ENCODE measurements at places on chromosomes 4 and X.

DNA sequence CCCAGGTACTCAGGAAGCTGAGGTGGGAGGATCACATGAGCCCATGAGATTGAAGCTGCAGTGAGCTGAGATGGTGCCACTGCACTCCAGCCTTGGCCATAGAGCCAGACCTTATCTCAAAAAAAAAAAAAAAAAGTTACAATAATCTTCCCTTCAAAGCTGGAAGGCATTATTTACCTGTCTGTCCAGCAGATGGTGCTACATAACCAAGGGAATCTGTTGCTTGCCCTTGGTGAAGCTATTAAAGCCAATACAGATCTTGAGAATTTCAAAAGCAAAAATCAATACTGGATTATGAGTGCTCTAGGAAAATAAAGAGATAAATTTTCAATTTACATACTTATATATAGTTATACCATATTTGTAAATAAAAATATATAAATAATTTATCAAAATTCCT lies 25.9 kb downstream of the PKD2 start:
- no peak for DNase-seq

DNA sequence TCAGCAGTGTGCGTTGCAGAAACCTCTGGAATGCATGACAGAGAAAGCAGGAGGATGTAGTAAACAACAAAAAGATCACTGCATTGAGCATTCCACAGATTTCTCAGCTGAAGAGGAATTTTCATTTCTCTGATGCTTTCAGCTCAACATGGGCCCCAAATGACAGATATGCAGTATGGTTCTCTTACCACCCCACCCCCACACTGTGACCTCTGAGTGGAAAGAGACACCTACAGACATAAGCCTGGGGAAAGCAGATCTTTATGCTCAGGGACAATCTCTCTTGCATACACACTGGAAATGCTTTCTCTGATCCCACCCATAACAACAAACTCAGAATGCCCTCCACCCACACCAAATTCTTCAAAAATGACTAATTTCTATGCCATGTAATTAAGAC lies 983.7 kb upstream of the LCORL start:
- no peak for DNase-seq

- DNase-seq: no peak
These were observed 7.4 kb upstream of the DYNLT3 start for GRCh38 chrX:37854748-37855147.

GRCh38 chr4:81845273-81845672 lies 373.6 kb upstream of the RASGEF1B start:
- DNase-seq: no peak

- no peak for DNase-seq
These were observed 115.2 kb downstream of the DDIT4L start for GRCh38 chr4:100075056-100075455.

Data from stimulated activated CD4-positive, alpha-beta T cell treated with anti-CD3 and anti-CD28 coated beads, Interleukin-1b, Interleukin-23, amount 100 ng/mL, for 1 hour (primary cell).